Breast epithelium (tissue), 4 donors: ENCODE measurements at places on chromosomes 2 and 18. TPM values are rescaled to one million over a fixed set of nuclear protein-coding genes. Genes with fewer than 3 reads are reported as not detected.
A peak's percentile ranks its signal among the peaks of the same experiment; 100 is the strongest.

The ZNF516 gene
- total RNA-seq = 33.4 TPM

The TCF7L1 gene
- 6.9 TPM for total RNA-seq

The ACMSD gene
- total RNA-seq = not detected

The RAPGEF4 gene
- total RNA-seq = 7.7 TPM

The ARHGAP15 gene
- 10.7 TPM for total RNA-seq

The ACKR3 gene
- 23.6 TPM for total RNA-seq

The RTP5 gene
- not detected for total RNA-seq

The WBP1 gene
- 70.0 TPM for total RNA-seq

The BCL2 gene
- 82.5 TPM for total RNA-seq

The ABCB11 gene
- 18.4 TPM for total RNA-seq

The AP1S3 gene
- 9.5 TPM for total RNA-seq

- DNase-seq = no peak
Measured at GRCh38 chr2:168211664-168212163, 35.7 kb downstream of the STK39 start.

DNA sequence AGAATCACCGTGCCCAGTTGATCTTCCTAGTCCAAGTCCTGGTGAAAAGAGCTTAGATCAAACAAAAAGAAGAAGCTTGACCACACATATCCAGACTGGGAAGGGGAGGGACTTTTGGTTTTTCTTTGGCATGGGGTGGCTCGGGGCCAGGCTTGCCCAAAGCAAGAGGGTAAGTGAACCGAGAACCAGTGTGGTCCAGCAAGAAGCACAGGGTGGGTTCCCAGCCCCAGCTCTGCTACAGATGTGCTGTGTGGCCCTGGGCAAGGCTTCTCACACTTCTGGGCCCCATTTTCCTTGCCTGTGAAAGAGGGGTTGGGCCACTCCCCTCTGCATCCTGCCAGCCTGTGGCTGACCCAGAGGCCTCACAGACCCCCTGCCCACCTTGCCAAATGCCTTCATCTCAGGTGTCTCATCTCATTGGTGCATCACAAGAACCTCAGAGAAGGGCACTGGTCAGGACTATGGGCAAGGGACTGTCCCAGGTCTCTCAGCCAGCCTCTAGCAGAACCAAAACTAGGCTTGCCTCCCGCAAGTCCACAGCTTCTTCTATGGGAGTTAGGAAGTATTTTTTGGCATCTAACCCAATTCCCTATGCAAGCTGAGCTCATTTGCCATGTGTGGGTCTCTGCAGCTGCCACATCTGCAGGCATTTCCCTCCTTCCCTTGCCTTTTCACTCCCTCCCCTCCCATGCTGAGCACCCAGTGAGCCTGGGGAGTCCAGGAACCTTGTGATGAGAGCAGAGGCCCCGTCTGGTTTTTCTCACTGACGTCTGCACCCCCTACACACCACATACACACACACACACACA lies 6.9 kb downstream of the ATP6V1B1 start:
- DNase-seq = no peak

- no peak for DNase-seq
Measured at GRCh38 chr2:68643874-68644485, 601 bp downstream of the PROKR1 start.

GRCh38 chr2:43228756-43229659 lies 2.6 kb upstream of the ZFP36L2 start:
- DNase-seq = peak; percentile 71

DNA sequence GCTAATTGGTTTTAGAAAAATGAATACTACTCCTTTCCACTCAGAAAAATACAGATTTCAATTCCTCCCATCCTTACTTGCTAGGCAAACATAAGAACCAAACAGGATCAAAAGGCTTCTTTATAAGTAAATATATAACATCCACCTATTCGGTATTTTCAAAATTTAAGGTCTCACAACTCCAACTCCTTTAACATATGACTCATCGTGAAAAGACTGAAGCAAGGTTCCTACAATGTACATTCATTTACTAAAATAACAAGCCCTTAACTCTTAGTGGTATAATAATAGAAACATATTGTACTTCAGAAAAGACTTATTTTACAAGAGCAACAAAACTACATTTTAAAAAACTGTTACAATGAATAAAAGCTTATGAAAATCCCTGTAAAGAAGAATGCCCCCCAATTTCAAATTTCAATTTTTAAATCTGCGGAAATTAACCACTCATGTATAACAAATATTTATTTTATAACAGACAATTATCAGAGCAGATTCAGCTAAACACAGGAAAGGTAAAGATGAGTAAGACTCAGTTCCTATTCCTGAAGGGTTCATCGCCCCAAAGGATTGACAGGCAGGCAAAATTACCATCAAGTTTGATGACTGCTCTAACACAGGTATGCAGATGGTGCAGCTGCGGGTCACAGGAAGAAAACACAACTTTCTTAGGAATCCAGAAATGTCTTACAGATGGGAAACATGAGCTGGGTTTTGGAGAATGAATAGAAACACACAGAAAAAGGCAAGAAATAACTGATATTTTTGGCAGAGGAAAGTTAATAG lies 96.4 kb downstream of the COBLL1 start:
- no peak for DNase-seq

GRCh38 chr18:79932907-79933306 lies 18.5 kb downstream of the SLC66A2 start:
- no peak for DNase-seq

GRCh38 chr2:69450735-69451416 lies 13.6 kb upstream of the NFU1 start:
- DNase-seq = no peak

GRCh38 chr2:237478979-237479378 lies 8.1 kb upstream of the MLPH start:
- no peak for DNase-seq

GRCh38 chr2:54657664-54658083 lies 65.8 kb upstream of the EML6 start:
- DNase-seq = peak; percentile 42

- no peak for DNase-seq
Measured at GRCh38 chr2:40439473-40439872, 12.4 kb downstream of the SLC8A1 start.

DNA sequence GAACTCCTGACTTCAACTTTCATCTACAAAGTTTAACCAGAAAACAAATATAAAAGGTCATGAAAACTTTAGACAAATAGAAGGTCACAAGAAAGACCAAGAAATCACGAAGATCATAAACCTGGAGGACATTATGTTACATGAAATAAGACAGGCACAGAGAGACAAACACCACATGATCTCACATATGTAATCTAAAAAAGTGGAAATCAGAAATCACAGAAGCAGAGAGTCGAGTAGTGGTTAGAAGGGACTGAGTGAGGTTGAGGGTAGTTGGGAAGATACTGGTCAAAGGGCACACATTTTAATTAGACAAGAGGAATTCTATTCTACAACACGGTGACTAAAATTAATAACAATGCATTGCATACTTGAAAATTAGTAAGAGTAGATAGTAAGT lies 1.4 kb downstream of the GCFC2 start:
- DNase-seq = no peak

DNA sequence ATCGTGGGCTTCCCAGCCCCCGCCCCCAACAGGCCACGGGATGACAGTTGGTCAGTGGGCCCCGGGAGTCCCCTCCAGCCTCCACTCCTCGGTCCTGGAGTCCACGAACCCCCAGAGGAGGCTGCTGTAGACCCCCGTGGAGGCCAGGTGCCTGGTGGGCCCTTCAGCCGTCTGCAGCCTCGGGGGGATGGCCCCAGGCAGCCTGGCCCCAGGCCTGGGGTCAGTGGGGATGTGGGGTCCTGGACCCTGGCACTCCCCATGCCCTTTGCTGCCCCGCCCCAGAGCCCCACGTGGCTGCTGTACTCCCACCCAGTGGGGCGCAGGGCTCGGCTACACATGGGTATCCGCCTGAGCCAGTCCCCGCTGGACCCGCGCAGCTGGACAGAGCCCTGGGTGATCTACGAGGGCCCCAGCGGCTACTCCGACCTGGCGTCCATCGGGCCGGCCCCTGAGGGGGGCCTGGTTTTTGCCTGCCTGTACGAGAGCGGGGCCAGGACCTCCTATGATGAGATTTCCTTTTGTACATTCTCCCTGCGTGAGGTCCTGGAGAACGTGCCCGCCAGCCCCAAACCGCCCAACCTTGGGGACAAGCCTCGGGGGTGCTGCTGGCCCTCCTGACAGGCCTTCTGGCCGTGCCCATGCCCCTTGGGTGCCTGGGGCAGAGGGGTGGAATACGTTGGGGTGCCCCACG lies 7.6 kb downstream of the NEU4 start:
- peak; percentile 7 for DNase-seq

DNA sequence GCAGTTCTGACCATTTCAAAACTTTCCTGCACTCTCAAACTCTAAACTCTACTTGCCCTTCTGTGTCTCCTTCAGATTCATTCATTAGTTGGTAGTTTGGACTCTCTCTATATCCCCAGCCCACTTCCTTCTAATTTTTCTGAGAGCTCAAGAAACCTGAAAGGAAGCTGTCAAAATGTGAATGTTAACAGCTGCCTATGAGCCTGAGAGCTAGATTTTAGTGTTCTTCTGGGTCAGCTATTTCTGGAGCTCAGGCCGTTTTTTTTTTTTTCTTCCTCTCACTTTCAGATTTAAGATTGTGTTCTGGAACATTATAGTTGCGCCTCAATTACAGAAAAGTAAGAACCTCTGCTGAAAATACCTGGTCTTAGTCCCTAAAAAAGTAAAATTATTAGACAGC lies 73.1 kb downstream of the RTN4 start:
- DNase-seq = no peak

- DNase-seq = no peak
Measured at GRCh38 chr2:25400169-25400568, 58.4 kb upstream of the DNMT3A start.

DNA sequence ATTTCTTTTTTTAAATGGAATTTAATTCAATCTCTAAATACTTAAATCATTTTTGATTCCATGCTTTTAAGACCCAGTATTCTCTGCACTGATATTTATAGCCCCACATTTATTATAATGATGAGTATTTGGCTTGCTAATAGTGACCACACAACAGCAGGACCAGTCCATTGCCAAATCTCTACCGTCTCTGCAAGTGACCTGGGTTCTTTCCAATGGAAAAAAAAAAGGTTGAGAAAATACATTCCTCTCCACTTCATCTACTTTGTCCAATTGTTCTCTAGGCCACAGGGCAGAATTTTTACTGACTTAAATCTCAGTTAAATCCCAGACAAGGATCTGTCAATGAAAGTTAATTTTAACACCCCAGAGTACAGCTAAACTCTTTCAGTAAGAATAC lies 20.5 kb downstream of the GRB14 start:
- DNase-seq = no peak

- no peak for DNase-seq
Measured at GRCh38 chr18:46541626-46542189, 115.3 kb downstream of the LOXHD1 start.

GRCh38 chr2:53672881-53673522 lies 94.6 kb upstream of the CHAC2 start:
- DNase-seq = no peak

DNA sequence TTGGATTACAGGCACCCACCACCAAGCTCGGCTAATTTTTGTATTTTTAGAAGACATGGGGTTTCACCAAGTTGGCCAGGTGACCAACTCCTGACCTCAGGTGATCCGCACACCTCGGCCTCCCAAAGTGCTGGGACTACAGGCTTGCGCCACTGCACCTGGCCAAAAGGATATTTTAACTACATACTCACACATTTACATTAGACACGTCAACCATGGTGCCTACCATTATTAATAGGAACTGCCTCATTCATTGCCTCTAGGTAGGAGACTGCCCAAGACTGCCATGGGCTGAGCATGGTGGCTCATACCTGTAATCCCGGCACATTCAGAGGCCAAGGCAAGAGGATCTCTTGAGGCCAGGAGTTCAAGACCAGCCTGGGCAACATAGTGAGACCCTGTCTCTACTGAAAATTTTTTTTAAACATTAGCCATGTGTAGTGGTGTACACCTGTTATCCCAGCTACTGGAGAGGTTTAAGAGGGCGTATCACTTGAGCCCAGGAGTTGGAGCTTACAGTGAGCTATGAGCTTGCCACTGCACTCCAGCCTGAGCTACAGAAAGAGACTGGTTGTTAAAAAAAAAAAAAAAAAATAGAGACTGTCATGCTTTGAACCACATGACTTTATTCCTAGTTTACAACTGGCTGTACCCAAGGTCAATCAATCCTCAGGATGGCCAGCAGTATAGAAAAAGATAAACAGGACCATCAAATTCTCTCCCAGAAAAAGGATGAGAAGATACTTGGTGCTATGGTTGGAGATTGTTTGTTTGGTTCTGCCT lies 31.1 kb upstream of the EPC2 start:
- DNase-seq = no peak

GRCh38 chr2:62920070-62920469 lies 130.6 kb upstream of the OTX1 start:
- DNase-seq = no peak

DNA sequence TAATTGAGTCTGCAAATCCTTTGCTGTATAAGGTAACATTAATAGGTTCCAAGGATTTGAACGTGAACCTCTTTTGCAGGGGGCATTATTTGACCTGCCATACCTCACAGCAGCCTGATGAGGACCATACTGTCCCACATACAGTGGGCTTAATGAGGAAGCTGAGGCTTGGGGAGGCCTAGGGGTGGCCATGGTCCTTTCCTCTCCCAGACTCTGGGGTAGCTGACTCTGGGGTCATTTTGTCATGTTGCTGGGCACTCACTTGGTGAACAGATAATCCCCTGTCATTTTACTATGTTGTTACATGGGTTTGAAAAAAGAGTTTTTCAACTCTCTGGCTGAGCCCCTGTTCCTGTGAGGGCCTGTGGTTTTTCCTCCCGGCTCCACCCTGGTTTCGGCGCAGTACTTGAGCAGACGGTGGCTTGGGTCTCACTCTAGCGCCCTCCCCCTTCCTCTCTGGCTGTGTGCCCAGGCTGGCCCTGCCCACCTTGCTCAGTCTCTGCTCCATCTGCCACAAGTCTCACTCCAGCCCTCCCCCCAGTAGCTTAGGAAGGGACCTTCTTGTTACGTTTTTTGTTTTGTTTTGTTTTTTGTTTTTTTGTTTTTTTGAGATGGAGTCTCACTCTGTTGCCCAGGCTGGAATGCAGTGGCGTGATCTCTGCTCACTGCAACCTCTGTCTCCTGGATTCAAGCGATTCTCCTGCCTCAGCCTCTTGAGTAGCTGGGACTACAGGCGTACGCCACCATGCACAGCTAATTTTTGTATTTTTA lies 21.0 kb downstream of the INPP4A start:
- DNase-seq = peak; percentile 45

DNA sequence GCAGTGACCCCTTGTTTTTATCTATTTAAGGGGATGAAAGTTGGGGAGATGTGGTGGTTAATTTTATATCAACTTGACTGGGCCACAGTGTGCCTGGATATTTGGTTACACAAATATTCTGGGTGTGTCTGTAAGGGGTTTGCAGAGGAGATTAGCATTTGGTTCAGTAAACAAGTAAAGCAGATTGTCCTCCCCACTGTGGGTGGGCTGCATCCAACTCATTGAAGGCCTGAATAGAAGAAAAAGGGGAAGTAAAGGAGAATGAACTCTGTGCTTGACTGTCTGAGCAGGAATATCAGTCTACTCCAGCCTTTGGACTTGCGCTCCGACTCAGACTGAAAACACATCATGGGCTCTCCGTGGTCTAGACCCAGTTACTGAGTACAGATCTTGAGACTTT lies 80.9 kb downstream of the GCA start:
- no peak for DNase-seq

- no peak for DNase-seq
Measured at GRCh38 chr2:216701544-216701943, 6.2 kb upstream of the IGFBP5 start.

- DNase-seq = no peak
Measured at GRCh38 chr2:233760043-233760442, at the start of gene UGT1A1. UGT1A1 (plus strand) TSS chr2:233760270; CDS start chr2:233760288, 18 bp downstream.

GRCh38 chr2:128525653-128526052 lies 207.0 kb upstream of the HS6ST1 start:
- DNase-seq = no peak
